ENCODE measurements at places on chromosomes 16 and 17. TPM values are rescaled to one million over a fixed set of nuclear protein-coding genes. Genes with fewer than 3 reads are reported as not detected.

Gene CPNE7
- 19.7 TPM for total RNA-seq

Gene JMJD8
- 57.6 TPM for total RNA-seq

Gene METTL26
- total RNA-seq: 69.8 TPM

Gene HSPB9
- not detected for total RNA-seq

Gene PIPOX
- total RNA-seq: 1.1 TPM

Gene KRT25
- total RNA-seq: not detected

Gene CES5A
- total RNA-seq: not detected

Gene PERCC1
- not detected for total RNA-seq

Gene ASGR1
- 2.4 TPM for total RNA-seq

Gene CFAP97D1
- not detected for total RNA-seq

- no peak for DNase-seq
- no peak overlapping the region for H3K27ac ChIP-seq
- no peak overlapping the region for H3K4me3 ChIP-seq
- H3K27me3 ChIP-seq: no peaks in the 10 kb centered on the region
Measured at GRCh38 chr16:11734653-11735043, 8.0 kb downstream of the TXNDC11 start.

GRCh38 chr16:62966626-62967025 lies 930.4 kb upstream of the CDH8 start:
- DNase-seq: no peak
- H3K4me3 ChIP-seq: no peak overlapping the region
- no peaks in the 10 kb centered on the region for H3K4me1 ChIP-seq
- no peak overlapping the region for H3K27ac ChIP-seq

DNA sequence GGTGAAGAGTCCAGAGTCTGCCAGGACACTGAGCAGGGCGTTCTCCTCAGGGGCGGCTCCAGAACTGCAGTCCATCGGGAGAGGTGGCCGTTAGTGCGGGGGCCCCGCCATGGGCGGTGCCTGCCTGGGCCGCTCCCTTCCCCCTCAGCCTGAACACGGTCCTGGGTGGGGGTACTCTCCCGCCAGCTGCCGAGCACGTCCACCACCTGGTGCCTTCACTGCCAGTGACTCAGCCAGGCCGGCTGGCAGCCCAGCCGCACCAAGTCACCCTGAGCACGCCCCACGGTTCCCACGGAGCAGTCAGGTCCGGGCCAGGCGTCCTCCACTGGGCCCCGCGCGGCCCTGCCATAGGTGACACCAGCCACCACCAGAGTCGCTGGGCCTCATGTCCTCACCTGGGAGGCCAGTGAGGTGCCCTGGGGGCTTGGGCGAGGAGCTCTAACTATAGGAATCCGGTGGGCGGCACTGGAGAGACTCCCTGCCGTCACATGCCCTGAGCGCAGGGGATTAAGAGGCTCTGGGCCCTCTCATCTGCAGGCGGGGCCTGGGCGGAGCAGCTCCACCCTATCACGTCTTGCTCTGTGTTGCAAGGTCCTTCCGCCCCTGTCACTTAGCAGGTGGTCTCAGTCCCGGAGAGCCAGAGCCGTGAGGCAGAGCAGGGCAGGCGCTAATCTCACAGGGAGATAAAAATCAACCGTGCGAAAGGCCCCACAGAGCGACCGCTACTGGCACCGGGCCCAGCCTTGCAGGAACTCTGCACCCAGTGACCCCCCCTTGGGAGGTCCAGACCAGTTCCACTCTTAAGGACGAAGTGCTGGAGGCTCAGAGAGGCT lies 14.3 kb downstream of the PIEZO1 start:
- H3K27me3 ChIP-seq: no peaks in the 10 kb centered on the region
- peaks cover 2% of the 10 kb centered on the region for H3K36me3 ChIP-seq
- H3K27ac ChIP-seq: peak overlapping the region; percentile 77
- DNase-seq: no peak
- H3K4me1 ChIP-seq: peaks cover 84% of the 10 kb centered on the region

DNA sequence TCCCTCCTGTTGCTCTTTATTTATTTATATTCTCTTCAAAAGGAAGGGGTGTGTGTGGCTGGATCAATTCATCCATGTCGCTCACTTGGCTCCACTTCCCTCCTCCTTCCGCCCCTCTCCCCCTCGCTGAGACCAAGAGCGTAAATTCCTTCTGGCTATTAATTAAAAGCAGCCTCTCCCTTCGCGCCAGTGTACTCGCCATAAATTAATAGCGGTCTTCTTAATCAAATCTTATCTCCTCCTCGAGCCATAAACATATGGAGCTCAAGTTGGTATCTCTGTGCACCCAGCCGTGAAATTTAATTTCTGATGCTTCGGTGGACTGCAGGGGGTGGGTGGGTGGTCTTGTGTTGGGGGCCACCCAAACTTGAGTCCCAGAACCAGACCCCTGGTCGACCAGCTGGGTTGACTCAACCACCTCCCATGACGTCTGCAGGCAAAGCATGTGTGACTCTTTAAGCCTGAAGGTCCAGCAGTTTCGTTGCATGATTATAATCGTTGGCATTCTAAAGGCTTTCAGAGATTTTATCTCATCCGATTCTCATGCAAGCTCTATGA lies 57.9 kb downstream of the SDK2 start:
- no peak overlapping the region for H3K4me3 ChIP-seq
- no peak for DNase-seq
- H3K36me3 ChIP-seq: no peaks in the 10 kb centered on the region
- peaks cover 18% of the 10 kb centered on the region for H3K4me1 ChIP-seq
- peaks cover 2% of the 10 kb centered on the region for H3K27me3 ChIP-seq

DNA sequence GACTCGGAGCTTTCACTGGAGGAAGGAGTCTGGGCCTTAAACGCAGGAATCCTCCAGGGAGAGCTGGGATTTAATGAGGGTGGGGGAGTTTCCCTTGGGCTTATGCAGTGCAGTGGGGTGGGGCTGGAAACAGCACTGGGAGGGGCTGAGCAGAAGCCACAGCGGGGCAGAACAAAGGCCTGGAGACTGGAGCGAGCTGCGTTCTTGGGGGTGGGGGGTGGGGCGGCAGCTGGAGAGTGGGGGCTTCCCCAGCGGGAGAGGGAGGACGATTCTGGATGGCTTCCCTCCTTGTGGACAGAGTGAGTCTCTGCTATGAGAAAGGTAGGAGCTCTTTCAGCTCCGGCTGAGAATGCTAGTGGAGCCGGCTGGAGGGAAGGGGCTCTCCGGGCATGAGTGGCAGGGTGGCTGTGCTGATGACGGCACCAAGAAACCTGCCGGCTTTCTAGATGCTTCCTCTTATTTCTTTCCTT lies 406.0 kb downstream of the SEC14L1 start:
- H3K27me3 ChIP-seq: peaks cover 40% of the 10 kb centered on the region
- peaks cover 2% of the 10 kb centered on the region for H3K4me1 ChIP-seq
- DNase-seq: no peak
- H3K27ac ChIP-seq: no peak overlapping the region
- no peak overlapping the region for H3K4me3 ChIP-seq

- H3K4me1 ChIP-seq: peaks cover 23% of the 10 kb centered on the region
- H3K27ac ChIP-seq: peak overlapping the region; percentile 32
- DNase-seq: peak; percentile 90
- no peaks in the 10 kb centered on the region for H3K36me3 ChIP-seq
- H3K27me3 ChIP-seq: peaks cover 22% of the 10 kb centered on the region
- peak overlapping the region; percentile 22 for H3K4me3 ChIP-seq
Measured at GRCh38 chr17:79695797-79696609, 34.7 kb upstream of the ENPP7 start.

DNA sequence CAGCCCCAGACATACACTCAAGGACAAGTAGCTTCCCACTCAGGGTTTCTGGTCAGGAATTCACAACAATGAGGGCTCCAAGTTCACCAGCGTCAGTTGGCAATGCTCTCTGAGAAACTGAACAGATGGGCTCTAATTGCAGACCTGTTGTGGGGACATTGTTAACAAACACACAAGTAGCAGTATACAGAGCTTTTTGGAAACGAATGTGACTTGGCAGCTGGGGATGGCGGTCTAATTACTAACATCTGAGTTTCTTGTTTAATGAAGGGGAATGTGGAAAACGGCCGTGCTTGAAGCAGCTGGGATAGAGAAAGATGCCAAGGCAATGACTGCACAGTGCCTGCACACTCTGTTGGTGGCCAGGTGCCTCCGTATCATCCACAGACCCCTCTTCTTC lies 316.1 kb upstream of the IRX3 start:
- H3K36me3 ChIP-seq: no peaks in the 10 kb centered on the region
- DNase-seq: peak; percentile 46
- no peaks in the 10 kb centered on the region for H3K27me3 ChIP-seq
- H3K4me1 ChIP-seq: no peaks in the 10 kb centered on the region
- H3K27ac ChIP-seq: no peak overlapping the region
- H3K4me3 ChIP-seq: no peak overlapping the region

DNA sequence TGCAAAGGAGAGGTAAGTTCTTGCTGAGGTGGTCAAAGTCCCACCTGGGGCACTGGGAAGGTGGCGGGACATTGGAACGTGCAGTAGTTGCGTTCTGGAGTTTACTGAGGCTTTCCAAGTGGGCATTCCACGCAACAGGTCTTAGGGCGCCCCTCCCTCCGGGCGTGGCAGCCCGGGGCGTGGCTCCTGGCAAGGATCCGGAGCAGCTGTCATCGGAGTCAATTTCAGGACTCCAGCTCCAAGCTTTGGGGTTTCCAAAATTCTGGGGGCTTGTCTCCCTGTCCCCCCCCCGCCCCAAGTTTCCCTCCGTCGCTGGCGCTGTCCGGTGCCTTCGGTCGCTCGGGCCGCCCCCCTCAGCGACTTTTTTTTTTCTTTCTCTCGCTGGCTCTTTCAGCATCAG lies 43.1 kb upstream of the AMZ2 start:
- H3K36me3 ChIP-seq: peaks cover 2% of the 10 kb centered on the region
- peaks cover 10% of the 10 kb centered on the region for H3K27me3 ChIP-seq
- no peak overlapping the region for H3K27ac ChIP-seq

DNA sequence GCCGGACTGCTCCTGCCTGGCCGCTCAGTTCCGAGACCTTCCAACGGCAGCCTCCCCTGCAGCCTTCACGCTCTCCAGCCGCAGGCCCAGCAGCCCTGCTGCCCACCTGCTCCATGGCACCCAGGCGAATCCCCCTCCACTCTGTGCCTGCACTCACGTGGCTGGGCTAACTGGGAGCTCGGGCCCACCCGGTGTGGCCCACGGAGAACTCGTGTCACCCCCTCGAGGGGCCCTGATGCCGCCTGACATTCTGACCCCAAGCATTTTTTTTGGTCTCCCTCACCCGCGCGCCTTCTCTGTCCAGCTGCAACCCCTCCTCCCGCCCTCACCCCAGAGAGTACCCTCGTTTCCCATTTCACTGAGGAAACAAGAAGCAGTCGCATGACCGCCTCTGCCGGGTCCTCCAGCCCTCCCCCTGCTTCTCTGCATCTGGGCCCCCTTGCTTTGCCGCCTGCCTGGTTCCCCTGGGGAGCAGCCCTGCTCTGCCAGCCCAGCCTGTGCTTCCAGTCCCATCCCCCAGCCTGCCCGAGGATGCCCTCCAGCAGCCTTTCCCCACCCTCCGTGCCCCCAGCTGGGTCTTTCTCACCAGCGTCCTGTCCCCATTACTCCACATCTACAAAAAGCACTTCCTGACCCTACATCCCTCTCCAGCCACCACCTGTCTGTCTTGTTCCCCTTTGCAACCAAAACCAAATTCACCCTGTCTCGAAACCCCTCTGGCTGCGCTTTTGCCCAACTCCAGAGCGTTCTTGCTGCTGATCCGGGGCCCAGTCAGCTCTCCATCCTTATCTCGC lies 146.4 kb upstream of the CHMP6 start:
- no peak overlapping the region for H3K27ac ChIP-seq
- no peaks in the 10 kb centered on the region for H3K27me3 ChIP-seq
- DNase-seq: no peak
- peaks cover 26% of the 10 kb centered on the region for H3K36me3 ChIP-seq
- no peak overlapping the region for H3K4me3 ChIP-seq

- H3K4me3 ChIP-seq: no peak overlapping the region
- peaks cover 21% of the 10 kb centered on the region for H3K4me1 ChIP-seq
- H3K27me3 ChIP-seq: peaks cover 11% of the 10 kb centered on the region
- no peak overlapping the region for H3K27ac ChIP-seq
- DNase-seq: no peak
Measured at GRCh38 chr17:29050176-29050575, 7.2 kb downstream of the PIPOX start.

GRCh38 chr17:44610331-44610730 lies 45.9 kb upstream of the MEIOC start:
- no peak overlapping the region for H3K27ac ChIP-seq
- H3K4me1 ChIP-seq: peaks cover 55% of the 10 kb centered on the region
- no peak overlapping the region for H3K4me3 ChIP-seq
- DNase-seq: no peak
- H3K36me3 ChIP-seq: no peaks in the 10 kb centered on the region

DNA sequence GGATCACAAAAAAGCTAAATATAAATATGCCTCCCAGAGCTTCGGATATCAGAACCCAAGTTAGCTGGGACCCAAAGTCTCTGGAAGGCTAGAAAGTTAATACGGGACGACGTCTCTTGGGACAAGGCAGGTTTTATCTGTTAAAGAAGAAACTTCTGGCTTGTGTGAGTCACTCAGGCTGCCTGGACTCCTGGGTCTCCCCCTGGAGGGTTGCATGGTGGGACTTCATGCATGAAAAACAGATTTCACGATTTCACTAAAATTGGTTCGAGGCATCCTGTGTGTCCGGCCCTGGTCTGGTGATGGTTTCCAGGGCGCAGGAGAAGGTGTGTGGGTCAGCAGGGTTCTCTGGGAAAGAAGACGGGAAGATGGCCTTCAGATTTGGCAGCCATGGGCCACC lies 47.0 kb downstream of the COX4I1 start:
- no peaks in the 10 kb centered on the region for H3K4me1 ChIP-seq
- H3K27me3 ChIP-seq: peaks cover 23% of the 10 kb centered on the region
- DNase-seq: no peak
- no peak overlapping the region for H3K27ac ChIP-seq
- H3K36me3 ChIP-seq: no peaks in the 10 kb centered on the region

- no peaks in the 10 kb centered on the region for H3K4me1 ChIP-seq
- H3K27me3 ChIP-seq: no peaks in the 10 kb centered on the region
- peaks cover 23% of the 10 kb centered on the region for H3K36me3 ChIP-seq
- no peak overlapping the region for H3K27ac ChIP-seq
- H3K4me3 ChIP-seq: no peak overlapping the region
Measured at GRCh38 chr16:89545831-89546574, 14.5 kb upstream of the RPL13 start.

DNA sequence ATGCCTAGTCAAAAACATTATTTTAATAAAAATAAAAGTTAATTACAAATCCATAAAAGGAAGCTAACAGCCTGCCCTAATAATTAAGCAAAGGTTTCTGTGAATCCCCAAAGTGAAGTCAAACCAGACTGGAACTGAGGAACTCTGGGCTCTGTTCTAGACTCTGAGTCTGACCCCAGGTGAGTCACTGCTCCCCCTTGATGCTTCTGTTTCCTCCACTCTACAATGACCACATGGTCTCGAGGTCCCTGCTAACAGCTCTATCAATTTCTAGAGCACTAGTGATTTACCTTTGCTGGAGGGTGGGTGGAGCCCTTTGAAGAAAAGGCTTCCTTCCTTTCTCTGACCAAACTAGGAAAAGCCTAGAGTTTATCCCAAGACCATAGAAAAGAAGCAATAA lies 32.4 kb downstream of the XPO6 start:
- H3K27me3 ChIP-seq: no peaks in the 10 kb centered on the region
- H3K4me3 ChIP-seq: no peak overlapping the region
- no peak for DNase-seq
- peaks cover 27% of the 10 kb centered on the region for H3K36me3 ChIP-seq
- peaks cover 50% of the 10 kb centered on the region for H3K4me1 ChIP-seq

Measured in osteocyte (in vitro differentiated cells).